Endothelial cell of coronary artery (primary cell): ENCODE measurements at places on chromosomes 4 and X. TPM values are rescaled to one million over a fixed set of nuclear protein-coding genes. Genes with fewer than 3 reads are reported as not detected.

EVC2 gene
- total RNA-seq: 7.4 and 12.0 TPM in 2 replicates

CORIN gene
- 0.09 and 1.9 TPM in 2 replicates for total RNA-seq

RTL3 gene
- under 0.01 TPM in 1 of 2 replicates, not detected in the other for total RNA-seq

ZCCHC18 gene
- 1.6 and 1.8 TPM in 2 replicates for total RNA-seq

PTTG2 gene
- total RNA-seq: not detected in 2 replicates

VMA21 gene
- total RNA-seq: 45.6 and 50.9 TPM in 2 replicates

SSX1 gene
- not detected in 2 replicates for total RNA-seq

SORCS2 gene
- total RNA-seq: under 0.01 and 0.66 TPM in 2 replicates

VCX3A gene
- not detected in 2 replicates for total RNA-seq

SLC10A4 gene
- total RNA-seq: not detected in 2 replicates

ENPP6 gene
- total RNA-seq: not detected in 2 replicates

FAM149A gene
- 0.18 and 0.47 TPM in 2 replicates for total RNA-seq

BEX2 gene
- total RNA-seq: 0.27 and 0.38 TPM in 2 replicates

SPANXA2 gene
- total RNA-seq: not detected in 2 replicates

SCRG1 gene
- under 0.01 TPM in 1 of 2 replicates, not detected in the other for total RNA-seq

AKAP4 gene
- total RNA-seq: not detected in 2 replicates

EDA2R gene
- total RNA-seq: 6.3 and 7.8 TPM in 2 replicates

CDS1 gene
- 0.09 TPM in 1 of 2 replicates, not detected in the other for total RNA-seq

FABP2 gene
- not detected in 2 replicates for total RNA-seq

PPP1R2C gene
- total RNA-seq: not detected in 2 replicates

CYSLTR1 gene
- total RNA-seq: not detected in 2 replicates

COL4A5 gene
- 34.1 and 85.2 TPM in 2 replicates for total RNA-seq

SHROOM3 gene
- 1.2 and 5.5 TPM in 2 replicates for total RNA-seq

MCF2 gene
- total RNA-seq: under 0.01 TPM in 1 of 2 replicates, not detected in the other

EVC gene
- 11.6 and 33.7 TPM in 2 replicates for total RNA-seq

ENPEP gene
- total RNA-seq: under 0.01 TPM in 1 of 2 replicates, not detected in the other

PDGFC gene
- 8.2 and 24.8 TPM in 2 replicates for total RNA-seq

DMRTC1 gene
- total RNA-seq: not detected in 2 replicates

KLHL15 gene
- 3.4 and 4.6 TPM in 2 replicates for total RNA-seq

GC gene
- total RNA-seq: not detected in 2 replicates

HOPX gene
- 0.36 and 3.7 TPM in 2 replicates for total RNA-seq

TRPC5OS gene
- not detected in 2 replicates for total RNA-seq

TEX13B gene
- not detected in 2 replicates for total RNA-seq

HHIP gene
- total RNA-seq: 143 and 260 TPM in 2 replicates

BDH2 gene
- total RNA-seq: 34.9 and 39.2 TPM in 2 replicates
